ENCODE measurements at places on chromosomes 7 and 10.

DNA sequence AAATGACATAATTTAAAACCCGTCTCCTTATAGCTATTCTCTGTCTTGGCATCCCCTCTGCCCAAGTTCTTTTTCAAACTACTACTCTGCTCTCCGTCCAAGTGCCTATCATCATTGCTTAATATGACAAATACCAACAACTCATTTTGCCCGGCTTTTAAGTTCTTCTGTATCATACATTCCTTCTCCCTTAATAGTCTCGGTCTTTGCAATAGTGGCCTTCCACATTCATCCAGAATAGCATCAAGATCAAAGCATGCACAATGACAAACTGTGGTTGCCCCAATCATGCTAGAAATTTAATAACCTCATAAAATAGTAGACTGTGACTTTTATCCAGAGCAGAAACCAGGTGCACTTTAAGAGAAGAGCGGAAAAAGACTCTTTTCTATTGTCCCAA lies 198.9 kb downstream of the ETV1 start:
- DNase-seq, result no peak

GRCh38 chr10:6204063-6204340 lies 1.3 kb downstream of the PFKFB3 start:
- no peak for DNase-seq

- DNase-seq, result no peak
Measured at GRCh38 chr10:6033954-6034353, 28.2 kb downstream of the IL2RA start.

GRCh38 chr7:140571538-140572122 lies 69.0 kb downstream of the DENND2A start:
- DNase-seq, result no peak

- DNase-seq, result no peak
Measured at GRCh38 chr7:153934048-153934447, 118.2 kb upstream of the DPP6 start.
